ENCODE measurements at places on chromosomes 11 and 22.
A peak's percentile ranks its signal among the peaks of the same experiment; 100 is the strongest.

- no peak for DNase-seq
Measured at GRCh38 chr11:66159324-66159984, 89.4 kb downstream of the PACS1 start.

- no peak for DNase-seq
Measured at GRCh38 chr11:128135451-128135850, 451.9 kb downstream of the ETS1 start.

DNA sequence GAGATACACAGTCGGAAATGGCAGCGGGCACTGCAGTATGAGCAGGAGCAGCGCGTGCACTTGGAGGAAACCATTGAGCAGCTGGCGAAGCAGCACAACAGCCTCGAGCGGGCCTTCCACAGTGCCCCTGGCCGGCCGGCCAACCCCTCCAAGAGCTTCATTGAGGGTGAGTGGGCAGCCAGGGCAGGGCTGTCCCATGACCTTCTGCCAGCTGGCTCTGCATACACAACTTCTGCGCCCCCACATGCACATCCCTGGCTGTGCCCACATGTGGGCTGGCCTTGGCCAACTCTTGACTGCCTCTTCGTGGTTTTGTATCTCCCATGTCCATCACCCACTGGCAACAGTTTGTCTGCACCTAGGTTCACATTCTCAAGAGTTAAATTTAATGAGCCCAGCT lies 81.1 kb downstream of the MORC2 start:
- DNase-seq = no peak

GRCh38 chr11:66451663-66452062 lies 13.0 kb upstream of the MRPL11 start:
- no peak for DNase-seq

GRCh38 chr11:113806406-113806805 lies 26.8 kb downstream of the CLDN25 start:
- DNase-seq = no peak

DNA sequence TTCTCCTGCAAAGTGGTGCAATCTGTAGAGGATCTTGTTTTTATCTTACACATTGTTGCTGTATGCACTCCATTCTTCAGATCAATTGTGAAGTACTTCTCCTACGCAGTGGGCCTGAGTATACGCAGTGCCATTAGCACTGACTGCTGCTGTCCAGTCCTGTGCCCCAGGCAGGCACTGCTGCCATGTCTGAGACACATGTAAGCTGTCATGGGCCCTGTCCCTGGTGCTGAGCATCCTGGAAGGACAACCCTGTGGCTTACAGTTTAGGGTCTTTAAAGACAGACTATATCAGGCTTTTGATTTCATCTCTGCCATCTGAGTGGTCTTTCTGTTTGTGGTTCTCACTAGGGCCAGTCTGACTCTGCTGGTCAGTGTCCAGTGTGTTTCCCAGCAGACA lies 44.8 kb upstream of the PTPN5 start:
- DNase-seq = no peak

DNA sequence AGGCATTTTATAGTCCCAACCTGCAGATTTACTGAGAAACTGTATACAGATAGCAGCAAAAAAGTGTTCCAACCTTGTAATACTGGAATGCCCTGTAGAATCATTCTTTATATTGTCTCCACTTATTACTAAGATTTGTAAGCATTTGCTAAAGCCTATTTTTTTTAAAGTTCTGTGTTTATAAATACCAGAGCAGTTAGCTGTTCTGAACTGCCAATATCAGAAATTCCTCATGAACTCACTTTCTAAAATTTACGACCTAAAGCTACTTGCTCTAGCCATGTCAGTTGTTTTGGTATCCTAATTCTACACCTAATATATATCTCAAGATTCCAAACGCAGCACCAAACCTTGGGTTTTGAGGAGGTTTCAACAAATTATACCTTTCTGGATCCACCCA lies 103.2 kb downstream of the C11orf65 start:
- DNase-seq = no peak

GRCh38 chr11:95293116-95293515 lies 62.1 kb upstream of the SESN3 start:
- DNase-seq = no peak

- DNase-seq = no peak
Measured at GRCh38 chr11:94793002-94793401, 24.8 kb downstream of the AMOTL1 start.

DNA sequence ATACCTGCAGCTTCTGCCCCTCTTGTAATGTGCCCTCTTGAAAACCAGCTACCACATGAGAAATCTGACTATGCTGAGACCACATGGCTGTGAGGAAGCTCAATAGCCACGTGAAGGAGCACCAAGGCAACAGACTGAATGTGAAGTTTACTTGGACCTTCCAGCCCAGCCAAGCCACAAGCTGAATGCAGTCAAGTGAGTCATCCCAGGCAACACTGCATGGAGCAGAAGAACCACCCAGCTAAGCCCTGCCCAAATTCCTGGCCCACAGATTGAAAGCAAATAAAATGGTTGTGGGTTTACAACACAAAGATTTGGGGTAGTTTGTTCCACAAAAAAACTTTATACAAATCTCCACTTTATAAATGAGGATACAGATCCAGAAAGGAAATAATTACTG lies 114.5 kb downstream of the TIMP3 start:
- no peak for DNase-seq

GRCh38 chr11:71335371-71335770 lies 83.0 kb upstream of the SHANK2 start:
- no peak for DNase-seq

DNA sequence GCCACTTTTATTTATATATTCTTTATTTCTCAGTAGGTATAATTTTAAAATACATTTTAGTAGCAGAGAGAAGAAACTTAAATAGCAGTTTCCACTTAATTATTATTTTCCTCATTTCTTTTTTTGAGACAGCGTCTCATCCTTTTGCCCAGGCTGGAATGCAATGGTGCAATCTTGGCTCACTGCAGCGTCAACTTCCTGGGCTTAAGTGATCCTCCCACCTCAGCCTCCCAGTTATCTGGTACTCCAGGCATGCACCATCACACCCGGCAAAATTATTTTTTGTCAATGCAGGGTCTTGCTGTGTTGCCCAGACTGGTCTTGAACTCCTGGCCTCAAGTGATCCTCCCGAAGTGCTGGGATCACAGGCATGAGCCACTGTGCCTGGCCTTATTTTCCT lies 38.3 kb downstream of the ATG13 start:
- DNase-seq = no peak

- DNase-seq = peak; percentile 44
Measured at GRCh38 chr11:104163100-104164027, 583 bp downstream of the PDGFD start.

- no peak for DNase-seq
Measured at GRCh38 chr11:18566406-18566805, 22.1 kb downstream of the UEVLD start.

DNA sequence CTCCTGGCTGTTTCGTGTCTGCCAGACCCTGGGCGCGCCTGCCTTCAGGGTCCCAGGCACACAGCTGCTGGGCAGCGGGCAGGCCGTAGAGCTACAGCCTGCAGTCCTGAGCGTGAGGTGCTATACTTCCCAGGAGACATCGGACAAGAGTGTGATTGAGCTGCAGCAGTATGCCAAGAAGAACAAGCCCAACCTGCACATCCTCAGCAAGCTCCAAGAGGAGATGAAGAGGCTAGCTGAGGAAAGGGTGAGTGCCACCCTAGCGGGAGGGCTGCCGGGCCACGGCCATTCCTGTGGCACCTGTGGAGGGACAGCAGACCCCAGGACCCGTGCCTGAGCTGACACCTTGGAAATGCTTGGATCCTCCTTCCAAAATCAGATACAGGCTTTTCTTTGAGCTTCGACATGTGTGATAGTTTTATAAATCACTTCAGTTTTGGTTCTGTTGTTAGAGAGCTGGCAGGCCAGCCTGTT lies 7.1 kb upstream of the RANBP1 start:
- DNase-seq = no peak

- DNase-seq = no peak
Measured at GRCh38 chr22:17606496-17606895, 22.1 kb downstream of the ATP6V1E1 start.

DNA sequence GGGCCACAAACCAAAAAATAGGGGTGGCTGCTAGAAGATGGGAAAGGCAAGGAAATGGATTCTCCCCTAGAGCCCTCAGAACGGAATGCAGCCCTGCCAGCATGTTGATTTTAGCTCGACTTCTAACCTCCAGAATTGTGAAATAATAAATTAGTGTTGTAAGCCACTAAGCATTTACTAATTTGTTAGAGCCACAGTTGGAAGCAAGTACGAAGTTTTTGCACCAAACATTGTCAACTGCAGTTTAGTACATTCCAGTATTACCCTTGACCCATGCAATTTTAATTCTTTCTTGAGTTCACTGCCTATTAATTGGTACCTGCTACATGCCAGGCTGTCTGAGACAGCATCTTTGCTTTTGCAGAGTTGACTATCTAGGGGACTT lies 32.2 kb downstream of the PARVA start:
- no peak for DNase-seq

DNA sequence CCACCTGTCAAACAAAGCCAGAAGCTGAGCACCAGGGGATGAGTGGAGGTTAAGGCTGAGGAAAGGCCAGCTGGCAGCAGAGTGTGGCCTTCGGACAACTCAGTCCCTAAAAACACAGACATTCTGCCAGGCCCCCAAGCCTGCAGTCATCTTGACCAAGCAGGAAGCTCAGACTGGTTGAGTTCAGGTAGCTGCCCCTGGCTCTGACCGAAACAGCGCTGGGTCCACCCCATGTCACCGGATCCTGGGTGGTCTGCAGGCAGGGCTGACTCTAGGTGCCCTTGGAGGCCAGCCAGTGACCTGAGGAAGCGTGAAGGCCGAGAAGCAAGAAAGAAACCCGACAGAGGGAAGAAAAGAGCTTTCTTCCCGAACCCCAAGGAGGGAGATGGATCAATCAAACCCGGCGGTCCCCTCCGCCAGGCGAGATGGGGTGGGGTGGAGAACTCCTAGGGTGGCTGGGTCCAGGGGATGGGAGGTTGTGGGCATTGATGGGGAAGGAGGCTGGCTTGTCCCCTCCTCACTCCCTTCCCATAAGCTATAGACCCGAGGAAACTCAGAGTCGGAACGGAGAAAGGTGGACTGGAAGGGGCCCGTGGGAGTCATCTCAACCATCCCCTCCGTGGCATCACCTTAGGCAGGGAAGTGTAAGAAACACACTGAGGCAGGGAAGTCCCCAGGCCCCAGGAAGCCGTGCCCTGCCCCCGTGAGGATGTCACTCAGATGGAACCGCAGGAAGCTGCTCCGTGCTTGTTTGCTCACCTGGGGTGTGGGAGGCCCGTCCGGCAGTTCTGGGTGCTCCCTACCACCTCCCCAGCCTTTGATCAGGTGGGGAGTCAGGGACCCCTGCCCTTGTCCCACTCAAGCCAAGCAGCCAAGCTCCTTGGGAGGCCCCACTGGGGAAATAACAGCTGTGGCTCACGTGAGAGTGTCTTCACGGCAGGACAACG lies 11.7 kb downstream of the CXCR5 start:
- DNase-seq = no peak

DNA sequence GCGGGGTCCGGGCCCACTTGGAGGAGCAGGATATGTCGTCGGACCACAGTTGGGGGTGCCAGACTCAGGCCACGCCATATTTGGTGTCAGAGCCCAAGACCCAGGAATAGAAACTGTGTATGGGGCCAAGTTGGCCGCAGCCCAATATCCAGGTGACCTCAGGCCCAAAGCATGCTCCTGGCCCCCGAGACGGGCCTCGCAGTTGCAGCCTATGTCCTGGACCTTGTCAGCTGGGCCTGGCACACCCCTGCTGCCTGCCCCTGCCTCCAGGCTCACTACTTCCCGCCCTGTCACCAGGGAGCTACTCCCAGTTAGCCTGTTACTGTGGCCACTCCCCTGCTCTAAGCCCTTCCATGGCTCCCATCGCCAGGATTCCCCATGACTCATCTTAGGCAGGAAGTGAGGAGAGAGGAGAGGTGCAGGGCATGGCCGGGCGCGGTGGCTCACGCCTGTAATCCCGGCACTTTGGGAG lies 23.1 kb downstream of the A4GALT start:
- no peak for DNase-seq

GRCh38 chr11:108713076-108713790 lies 48.4 kb downstream of the DDX10 start:
- DNase-seq = no peak

DNA sequence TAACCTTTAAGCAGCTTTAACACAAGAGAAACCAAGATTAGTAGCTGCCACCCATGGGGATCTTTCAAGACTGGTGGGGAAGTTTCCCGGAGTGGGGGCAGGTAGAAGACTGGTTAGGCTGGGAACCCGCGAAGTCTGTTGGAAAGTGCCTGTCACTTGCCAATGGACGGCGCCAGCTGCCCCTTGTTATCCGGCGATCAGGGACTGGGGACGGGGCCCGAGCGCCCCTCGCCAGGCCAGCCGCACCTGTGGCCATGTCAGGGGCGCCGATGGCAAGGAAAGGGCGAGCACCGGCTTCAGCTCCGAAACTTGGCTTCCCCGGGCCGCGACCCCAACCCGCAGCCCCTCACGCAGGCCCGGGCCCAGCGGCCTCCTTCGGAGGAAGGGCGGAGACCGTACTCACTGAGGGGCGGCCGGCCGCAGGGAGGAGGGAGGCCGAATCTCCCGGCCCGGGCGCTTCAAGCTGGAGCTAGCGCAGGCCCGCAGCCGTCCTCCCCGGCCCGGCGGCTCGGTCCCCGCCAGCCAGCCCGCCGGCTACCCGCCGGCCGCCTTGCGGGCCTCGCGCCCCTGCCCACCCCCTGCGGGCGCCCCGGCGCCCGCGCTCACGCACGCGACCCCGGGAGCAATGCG lies 539 bp downstream of the EIF4ENIF1 start:
- peak; percentile 61 for DNase-seq

- no peak for DNase-seq
Measured at GRCh38 chr11:43234881-43235280, 76.9 kb upstream of the API5 start.

- no peak for DNase-seq
Measured at GRCh38 chr11:12991426-12991825, 17.7 kb upstream of the RASSF10 start.

DNA sequence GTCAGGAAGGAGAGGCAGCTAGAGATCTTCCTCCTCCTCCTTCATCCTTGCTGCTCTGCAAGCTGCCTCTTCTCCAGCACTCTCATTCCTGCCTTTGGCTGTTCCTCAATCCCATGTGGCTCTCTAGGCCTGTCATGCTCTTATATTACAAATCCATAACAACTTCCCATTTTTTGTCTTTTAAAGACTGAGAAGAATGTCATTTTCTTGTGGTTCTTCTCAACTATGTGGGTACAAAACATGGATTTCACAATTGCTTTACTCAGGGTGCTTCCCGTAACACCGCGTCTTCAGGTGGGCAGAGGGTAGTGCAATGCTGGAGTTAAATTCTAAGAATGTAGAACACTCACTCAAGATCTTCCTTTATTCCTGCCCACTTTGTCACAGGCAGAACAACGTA lies 6.8 kb upstream of the CAT start:
- no peak for DNase-seq

All from mesothelial cell of epicardium (in vitro differentiated cells).